Activated CD4-positive, alpha-beta T cell treated with anti-CD3 and anti-CD28 coated beads for 24 hours (primary cell): ENCODE measurements at places on chromosomes 1 and 21.
A peak's percentile ranks its signal among the peaks of the same experiment; 100 is the strongest.

DNA sequence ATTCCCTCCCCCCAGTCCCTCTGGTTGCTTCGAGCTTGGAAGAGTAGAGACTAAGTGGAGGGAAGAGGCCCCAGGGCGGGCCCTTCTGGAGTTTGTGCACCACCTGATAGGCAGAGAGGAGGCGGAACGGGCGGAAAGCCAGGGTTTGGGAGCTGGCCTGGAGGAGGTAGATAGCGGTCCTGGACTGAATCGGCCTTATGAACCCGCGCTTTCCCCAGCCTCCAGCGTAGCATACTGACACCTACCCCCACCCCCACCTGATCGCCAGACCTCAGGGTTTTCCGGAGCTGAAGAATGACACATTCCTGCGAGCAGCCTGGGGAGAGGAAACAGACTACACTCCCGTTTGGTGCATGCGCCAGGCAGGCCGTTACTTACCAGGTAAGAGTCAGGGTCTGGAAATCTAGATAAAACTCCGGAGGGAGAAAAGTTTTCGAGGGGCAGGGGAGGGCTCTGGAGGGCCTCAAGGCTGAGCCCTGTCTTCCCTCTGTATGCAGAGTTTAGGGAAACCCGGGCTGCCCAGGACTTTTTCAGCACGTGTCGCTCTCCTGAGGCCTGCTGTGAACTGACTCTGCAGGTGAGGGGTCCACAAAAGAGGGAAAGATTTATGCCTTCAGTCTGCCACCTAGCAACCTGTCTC, 705 bp downstream of the UROD start:
- peak; percentile 37 for DNase-seq

DNA sequence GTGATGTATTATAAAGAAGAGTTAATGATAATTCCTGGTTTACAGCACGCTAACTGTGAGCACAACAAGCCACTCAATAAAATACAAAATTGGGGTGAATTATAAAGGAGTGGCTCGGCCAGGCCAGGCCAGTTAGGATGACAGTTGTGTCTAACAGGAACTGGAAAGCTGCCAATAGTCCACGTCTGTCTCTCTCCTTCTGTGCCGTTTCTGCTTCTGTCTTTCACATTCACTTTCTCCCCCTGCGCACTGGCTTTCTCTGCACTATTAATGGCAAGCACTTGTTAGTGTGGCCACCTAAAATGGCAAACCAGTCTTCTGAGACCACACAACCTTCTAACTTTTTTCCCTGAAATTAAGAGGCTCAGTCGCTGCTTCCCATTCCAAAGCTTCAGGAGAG, 394.3 kb downstream of the NTNG1 start:
- DNase-seq, result no peak

DNA sequence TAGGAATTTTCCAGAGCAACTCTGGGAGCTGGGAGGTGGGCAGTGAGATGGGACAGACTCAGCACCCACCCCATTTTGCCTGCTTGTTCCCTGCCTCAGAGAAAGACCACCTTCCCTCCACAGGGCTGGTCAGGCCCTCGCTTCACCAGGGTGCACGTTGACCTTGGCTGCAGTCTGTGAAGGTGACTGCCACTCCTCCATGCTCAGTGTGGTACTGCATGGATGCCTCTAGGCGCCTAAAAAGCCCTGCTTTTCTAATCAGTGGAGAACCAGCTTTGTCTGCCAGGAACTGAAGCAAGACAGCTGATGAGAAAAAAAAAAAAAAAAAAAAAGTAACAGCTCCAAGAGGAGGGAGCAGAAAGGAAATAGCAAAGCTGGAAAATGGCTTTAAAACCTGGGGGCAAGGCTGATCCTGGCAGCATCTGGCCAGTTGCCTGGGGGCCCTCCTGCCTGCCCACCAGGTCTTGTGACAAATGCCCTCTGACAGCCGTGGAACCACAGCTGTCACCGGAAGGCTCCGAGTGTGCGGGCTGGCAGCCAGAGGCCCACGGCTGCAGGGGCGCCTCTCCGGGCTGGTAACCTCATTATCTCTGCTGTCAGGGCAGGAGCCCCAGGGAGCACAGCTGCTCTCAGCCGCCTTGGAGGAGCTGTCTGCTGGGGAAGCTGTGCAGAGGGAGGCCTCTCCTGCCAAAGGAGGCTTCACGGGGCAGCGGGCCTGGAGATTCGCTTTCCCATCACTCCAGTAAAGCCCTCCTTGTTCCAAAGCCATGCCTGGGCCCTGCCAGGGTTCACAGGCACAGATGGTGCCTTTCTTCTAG, 13.7 kb downstream of the KIAA1614 start:
- DNase-seq, result no peak

DNA sequence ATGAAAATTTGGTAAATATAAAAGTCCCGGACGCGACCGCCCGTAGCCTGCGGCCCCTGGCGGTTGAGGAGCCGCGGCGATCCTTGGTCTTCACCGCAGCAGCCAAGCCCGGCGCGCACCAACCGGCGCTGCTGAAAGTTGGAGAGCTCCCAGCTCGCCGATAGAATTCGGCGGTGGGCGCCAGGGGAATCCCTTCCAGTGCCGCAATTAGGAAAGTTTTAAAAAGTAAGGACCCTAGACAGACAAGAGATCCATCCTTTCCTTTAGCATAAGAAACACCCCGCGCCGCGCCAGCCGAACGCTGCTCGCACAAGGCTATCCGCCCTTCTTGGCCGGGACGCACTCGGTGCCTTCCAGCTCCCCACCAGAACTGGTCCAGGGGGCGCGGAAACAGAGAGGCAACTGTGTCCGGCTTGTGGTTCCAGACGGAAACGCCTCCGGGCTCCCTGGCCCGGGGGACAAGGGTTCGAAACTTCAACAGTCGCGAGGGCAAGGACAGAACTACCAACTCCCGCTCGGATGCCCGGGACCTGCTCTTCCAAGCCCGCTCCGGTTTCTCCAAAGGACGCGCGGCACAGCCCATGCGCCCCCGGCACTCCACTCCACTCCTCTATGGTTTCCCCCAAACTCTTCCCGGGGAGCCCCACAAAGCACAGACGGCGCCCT, 1.7 kb downstream of the FAM78B start:
- DNase-seq, result no peak

DNA sequence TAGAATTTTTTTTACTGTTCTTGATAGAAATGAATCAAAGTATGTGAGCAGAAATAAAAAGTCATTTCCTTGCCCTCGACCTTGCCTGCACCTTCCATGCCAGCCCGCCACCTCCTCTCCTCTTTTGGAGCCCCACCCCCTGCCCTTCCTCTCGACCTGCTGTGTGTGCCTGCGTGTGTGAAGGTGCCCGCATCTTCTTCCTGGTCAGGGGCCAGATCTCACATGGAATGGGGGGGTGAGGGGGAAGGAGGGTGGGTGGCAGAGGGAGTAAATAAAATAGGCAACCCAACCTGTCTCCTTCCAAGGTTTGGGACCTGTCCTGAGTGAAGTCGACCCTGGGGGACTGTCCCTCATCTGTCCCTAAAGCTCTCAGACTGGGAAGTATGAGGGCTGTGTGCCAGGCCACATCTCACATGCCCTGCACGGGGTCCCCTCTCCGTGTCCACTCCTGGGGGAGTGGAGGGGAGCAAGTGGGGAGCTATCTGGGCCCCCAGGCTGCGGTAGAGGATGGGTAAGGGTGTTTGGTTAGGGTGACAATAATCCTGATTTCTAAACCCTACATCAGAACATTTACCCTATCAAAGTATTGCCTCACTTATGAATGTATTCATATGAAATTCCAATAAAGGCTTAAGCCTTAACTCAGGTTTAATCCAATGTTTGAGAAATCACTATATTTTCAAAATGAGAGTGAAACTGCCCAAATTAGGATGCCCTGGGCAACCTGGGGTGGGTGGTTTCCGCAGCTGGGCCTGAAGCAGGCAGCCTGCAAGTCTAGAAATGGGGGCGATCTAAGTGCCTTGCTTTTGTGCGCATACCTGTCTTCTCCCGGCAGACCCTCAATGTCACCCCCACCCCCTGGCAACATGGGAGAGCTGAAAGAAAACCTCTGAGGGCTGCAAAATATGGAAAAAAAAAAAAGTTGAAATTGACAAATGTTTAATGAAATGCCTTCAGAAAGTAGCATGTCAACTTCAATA, 15.4 kb downstream of the AMPD2 start:
- no peak for DNase-seq

DNA sequence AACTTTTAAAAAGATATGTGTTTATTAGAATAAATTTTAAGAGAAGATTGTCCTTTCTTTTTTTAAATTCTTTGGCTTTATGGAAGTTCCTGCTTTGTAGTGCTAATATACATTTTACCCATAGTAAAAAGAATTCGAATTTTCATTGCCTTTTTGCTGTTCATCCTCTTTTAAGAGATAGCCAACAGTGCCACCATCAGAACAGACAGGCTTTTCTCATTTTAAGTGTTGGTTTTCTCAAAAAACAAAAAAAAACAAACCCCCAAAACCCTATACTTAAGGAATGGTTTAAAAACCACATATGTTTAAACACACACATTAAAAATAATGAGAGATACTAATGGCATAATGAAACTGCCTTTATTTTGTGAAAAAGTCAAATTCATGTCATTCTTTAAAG, 118.8 kb downstream of the NEK7 start:
- no peak for DNase-seq

GRCh38 chr1:234704106-234704887, 94.3 kb upstream of the IRF2BP2 start:
- DNase-seq, result no peak

- no peak for DNase-seq
Measured at GRCh38 chr1:95640746-95641145, 406.7 kb downstream of the RWDD3 start.

DNA sequence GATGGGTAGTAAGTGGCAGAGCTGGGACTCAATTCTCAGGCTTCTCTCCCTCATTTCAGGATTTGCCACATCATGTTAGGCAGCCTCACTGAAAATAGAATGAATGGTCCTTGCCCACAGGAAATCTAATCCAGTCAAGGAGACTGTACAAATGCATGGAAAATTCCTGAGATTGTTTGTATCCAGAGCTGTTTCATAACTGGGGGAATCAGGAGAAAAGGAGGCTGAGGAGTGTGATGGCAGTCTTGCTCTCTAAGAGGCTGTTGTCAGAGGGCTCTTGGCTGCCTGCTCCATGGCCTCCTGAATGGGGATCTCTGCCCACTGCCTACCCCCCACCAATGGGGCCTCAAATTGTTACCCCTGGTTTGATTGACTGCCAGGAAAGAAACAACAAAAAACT, 141.9 kb upstream of the TNR start:
- no peak for DNase-seq

DNA sequence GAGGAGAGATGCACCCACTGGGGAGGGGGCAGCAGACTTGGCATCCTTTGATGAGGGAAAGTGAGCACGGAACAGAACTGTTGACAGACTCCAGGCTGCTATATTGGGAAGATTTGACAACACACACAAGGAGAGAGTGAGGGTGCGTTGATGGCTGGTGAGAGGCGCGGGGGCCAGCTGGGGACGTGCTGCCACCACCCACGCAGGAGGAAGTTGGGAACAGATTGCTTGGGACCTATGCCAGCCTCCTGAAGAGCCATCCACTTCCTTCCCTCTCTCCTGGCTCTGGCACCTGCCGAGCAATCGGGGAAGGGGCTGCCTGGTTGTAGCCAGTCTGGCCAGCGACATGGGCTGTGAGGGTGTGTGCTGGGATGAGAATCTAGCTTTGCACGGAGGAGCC, 223.7 kb upstream of the CSF3R start:
- DNase-seq, result no peak

DNA sequence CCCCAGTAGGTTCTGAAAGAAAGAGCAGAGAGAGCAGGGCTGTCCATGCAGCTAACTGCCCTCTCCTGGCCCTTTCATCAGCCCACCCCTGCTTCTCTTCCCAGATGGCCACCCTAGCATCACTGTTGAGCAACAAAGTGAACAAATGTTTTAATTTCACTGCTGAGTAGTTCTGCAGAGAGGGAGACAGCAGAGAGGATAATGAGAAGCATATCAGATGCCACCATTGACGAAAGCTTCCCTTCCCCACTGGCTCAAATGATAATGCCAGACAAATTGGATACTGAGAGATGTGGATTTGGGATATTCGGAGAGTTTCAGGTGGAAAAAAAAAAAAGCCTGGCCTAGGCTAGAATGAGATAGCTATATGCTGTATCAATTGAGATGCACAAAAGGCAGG, 46.8 kb downstream of the ZBTB40 start:
- DNase-seq, result no peak

- no peak for DNase-seq
Measured at GRCh38 chr1:168583571-168583970, 7.2 kb downstream of the XCL1 start.

DNA sequence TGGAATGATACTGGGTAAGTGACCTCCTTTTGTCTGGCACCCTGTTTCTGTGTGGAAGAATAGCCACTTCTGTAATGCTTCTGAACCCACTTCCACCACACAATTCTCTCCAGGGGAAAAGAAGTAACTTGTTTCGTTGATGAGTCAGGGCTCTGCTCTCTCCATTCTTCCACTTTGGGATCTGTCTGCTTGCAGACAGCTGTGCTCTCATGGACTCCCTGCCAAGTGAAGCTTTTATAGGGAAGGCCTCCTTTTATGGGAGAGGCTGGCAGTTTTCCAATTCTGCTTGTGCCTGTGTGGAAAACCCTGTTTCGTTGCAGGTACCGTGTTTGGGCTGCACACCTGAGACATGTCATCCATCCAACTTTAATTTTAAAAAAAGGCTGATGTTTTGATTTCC, 130.7 kb downstream of the GIPC2 start:
- no peak for DNase-seq
